BE2C (cell line): ENCODE measurements at places on chromosomes 12 and 14.
A peak's percentile ranks its signal among the peaks of the same experiment; 100 is the strongest.

DNA sequence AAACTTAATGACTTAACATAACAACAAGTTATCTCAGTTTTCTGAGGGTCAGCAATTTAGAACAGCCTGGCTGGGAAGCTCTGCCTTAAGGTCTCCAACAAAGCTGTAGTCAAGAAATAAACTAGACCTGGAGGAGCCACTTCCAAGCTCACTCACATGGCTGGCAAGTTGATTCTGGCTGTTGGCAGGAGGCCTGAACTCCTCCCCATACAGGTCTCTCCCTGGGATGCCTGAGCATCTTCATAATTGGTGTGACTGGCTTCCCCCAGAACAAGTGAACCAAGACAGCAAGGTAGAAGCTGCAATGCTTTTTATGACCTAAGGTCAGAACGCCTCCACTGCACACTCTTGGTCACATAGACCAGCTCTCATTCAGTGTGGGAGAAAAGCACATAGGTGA lies 128.3 kb downstream of the SAMD4A start:
- no peak for DNase-seq

GRCh38 chr12:96063046-96063445 lies 27.7 kb upstream of the LTA4H start:
- peak; percentile 28 for DNase-seq

DNA sequence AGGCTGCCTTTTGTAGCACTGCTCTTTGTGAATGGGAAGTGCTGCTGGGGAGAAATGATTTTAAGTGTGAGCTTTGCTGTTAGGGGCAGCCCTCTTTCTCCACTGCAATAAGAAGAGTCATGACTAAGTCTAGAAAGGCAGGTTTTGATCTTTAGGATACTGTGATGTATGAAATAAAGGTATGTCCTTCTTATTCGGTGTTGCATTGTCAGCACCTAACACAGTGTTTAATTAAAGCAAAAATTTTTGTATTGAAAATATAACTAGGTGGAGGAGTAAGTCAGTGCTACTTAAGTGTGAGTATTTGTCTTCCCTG lies 81.5 kb downstream of the ETV6 start:
- no peak for DNase-seq

DNA sequence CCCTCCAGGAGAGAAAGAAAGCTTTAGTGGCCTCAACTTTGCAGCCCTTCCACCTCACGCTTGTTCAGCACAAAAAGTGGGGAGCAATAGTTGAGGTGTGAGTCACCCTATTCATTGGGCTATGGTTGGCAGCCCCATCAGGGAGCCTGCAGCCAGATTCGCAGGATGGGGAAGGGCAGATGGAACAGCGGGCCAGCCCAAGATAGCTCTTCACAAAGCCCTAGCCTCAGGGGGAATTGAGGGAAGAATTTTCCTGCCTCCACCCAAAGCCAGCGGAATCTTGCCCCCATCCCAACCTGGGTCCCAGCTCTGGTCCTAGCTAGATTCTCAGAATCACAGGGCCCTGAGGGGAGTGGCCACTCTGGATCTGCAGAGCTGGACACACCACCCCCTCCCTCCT lies 3.6 kb upstream of the KRT5 start:
- no peak for DNase-seq

- no peak for DNase-seq
Measured at GRCh38 chr14:33460164-33460563, 490.7 kb downstream of the EGLN3 start.

- DNase-seq: no peak
Measured at GRCh38 chr12:106229036-106229591, 18.7 kb downstream of the CKAP4 start.

- no peak for DNase-seq
Measured at GRCh38 chr12:2613326-2614073, 181.3 kb upstream of the FKBP4 start.
